Right lobe of liver (tissue), 6 donors: ENCODE measurements at places on chromosomes 6 and 20. TPM values are rescaled to one million over a fixed set of nuclear protein-coding genes. Genes with fewer than 3 reads are reported as not detected.

The RPP21 gene
- 35.4 TPM for total RNA-seq

The TXLNB gene
- total RNA-seq, result 0.18 TPM

DNA sequence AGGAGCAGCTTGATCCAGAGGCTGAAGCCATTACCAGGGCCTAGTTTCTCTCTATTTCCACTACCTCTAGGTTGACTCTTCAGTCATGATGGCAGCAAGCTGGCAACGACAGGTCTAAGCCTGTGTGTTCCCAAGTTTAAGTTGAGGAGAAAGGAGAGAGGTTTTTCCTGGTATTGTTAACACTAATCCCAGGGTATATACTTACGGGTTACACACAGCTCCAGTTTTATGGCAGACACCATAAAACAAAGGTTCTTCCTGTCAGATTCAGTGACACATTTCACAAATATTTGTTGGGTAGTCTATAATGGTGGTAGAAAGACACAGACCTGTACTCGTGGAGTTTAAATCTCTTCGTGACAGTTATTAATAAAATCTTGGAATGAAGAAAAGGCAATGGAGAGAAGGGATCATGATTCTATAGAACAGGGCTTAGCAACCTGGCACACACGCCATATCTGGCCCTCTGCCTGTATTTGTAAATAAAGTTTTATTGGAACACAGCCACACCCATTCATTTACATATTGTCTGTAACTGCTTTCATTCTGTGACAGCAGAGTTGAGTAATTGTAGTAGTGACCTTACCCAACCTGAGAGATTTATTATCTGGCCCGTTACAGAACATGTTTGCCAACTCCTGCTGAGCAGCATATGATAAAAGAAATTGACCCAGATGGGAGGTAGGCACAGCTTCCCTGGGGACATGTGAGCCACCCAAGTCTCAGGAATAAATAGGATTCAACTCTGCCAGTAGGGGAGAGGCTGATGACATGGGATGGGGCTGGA, 323.3 kb downstream of the CDH4 start:
- no peak for DNase-seq

GRCh38 chr20:44016525-44016924, 101.9 kb downstream of the TOX2 start:
- no peak for DNase-seq

GRCh38 chr6:36597775-36598174, 3.6 kb downstream of the SRSF3 start:
- peak; percentile 18 for DNase-seq

DNA sequence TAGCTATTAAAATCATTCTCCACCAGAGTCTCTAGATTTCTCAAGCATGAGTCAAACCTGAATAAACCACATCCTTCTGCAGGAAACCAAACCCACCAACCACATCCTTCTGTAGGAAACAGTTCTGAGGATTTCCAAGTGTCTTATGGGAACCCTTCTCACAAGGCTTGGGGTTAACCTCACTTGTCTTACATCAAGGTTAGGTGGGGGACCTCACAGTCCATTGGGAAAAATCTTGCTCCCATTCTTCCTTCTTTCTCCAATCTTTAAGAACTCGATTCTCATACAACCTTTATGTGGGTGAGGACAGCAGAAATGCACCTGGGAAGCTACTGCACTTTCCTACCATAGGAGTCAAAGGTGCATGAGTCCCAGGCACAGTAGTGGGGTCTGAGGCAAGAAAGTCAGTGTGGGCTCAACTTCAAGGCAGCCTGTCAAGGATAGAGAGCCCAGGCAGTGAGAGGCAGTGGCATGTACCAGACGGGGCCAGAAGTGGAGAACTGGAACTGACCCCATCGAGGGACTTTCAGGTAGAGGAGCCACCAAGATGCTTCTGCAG, 114.5 kb downstream of the SLC22A3 start:
- DNase-seq, result no peak

DNA sequence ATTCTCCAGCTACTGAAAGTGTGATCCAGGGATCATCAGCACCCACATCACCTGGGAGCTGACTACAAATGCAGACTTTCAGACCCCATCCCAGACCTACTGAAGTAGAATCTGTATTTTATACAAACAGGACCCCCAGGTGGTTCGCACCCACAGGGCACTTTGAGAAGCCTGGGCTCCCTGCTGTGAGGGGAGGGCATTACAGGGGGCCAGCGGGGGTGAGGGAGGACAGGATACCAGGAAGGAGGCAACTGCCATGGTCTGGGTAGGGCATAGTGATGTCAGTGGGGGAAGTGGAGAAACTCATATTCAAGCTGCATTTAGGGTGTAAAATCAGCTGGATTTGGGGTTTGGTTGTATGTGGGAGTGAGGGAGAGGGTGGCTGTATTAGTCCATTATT, 2.0 kb upstream of the ADA start:
- no peak for DNase-seq

- no peak for DNase-seq
These were observed 8.6 kb downstream of the GJA1 start for GRCh38 chr6:121443971-121444541.

DNA sequence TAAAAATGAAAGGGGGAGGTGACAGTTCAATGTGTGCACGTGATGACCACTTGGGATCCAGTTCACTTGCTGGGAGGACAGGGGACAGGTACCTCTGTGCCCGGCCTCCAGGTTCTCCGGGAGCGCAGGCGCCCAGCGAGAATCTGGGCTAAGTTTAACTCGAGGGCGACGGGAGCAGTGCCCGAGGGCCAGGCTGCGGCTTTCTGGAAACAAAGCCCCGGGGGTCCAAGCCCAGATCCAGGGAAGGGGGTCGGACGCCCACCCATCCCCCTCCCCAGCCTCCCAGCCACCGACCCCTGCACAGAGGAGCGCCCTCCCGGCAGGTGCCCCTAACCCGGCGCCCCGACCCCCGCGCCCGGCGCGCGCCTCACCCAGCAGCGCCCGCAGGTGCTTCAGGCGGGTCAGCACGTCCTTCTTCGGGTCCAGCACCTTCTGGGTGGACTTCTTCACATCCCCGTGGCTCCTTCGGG, 405 bp downstream of the RALGAPA2 start:
- no peak for DNase-seq
